ENCODE measurements at places on chromosomes 7 and 10.

DNA sequence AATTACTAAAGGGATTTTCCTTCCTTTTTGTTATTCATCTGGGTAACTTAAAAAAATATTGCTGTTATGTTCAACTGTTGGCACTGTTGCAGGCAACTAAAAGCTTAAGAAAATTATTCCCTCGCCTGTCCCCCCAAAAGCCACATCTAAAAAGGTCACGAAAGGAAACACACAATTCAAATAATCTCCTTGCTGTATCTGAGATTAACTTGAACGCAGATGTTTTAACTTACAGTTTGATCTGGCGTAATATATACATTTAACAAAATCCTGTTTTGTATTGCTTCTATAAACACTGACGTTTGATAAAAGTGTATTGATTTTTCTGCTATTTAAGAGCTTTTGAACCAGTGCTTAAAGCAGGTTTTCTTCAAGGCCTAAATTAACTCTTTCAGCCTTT lies 432.1 kb downstream of the SUGCT start:
- DNase-seq, result no peak

DNA sequence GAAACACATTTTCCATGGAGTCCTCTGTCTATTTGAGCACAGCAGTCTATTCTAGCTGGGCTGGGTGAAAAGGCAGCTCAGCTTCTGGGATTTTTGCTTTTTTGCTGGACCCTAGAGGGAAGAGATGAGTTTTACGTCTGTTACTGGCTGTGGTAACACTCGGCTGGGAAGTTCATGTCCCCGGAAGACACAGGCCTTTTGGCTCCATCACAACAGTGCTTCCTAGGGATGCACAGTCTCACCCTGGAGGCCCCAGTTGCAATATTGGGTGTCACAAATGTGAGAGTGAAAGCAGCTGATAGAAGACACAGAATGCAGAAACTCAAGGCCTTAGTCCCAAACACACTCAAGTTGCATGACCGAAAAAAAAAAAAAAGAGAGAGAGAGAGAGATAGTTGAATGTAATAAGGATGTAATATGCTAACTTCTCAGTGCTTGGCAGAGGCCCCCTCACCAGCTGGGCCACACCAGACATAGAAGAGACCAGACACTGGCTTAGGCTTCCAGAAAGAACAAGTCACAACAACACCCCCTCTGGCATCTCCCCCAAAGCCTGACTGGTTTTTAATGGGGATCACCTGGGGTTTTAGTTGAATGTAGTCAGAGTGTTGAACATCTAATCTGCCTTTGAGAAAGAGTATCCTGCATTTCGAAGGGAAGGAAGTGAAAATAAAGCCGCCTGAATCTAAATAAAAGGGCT lies 545.4 kb upstream of the FZD8 start:
- DNase-seq, result no peak

DNA sequence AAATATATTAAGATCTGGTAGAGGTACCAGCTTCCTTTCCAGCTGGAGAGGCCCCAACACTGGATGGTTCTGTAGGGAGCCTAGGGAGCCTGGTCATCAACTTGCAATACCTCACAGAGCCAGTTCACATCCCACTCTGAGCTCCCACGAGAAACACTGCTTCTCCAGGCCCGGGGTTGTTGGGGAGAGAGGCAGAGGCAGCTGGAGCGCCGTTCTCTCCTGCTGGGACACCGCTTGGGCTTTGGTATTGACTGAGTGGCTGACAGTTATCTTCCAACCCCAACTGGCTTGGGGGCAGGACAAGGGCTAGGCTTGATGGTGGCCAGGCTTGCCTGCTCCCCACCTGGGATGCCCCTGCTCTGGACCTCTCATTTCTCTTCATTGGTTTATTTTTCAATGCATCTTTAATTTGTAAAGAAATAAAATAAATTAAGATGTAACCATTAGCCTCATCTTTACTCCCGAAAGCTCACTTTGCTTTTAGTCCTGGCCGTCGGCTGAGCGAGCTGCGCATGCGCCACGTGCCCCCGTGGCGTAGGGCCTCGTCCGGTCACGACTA lies 10.0 kb upstream of the CHCHD1 start:
- DNase-seq, result peak; percentile 76

GRCh38 chr7:154167807-154168206 lies 115.6 kb downstream of the DPP6 start:
- DNase-seq, result no peak

DNA sequence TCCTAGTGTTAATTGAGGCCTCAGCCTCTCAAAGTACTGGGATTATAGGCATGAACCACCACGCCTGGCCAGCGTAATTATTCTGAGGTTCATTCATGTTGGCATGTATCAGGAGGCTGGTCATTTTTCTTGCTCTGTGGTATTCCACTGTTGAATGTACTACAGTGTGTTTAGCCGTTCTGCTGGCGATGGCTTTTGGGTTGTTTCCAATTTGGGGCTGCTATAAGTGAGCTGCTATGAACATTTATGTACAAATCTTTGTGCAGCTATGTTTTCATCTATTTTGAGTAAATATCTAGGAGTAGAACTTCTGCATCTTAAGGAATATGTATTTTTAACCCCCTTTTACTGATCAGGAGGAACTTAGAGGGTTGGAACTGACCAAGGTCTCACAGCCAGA lies 145.8 kb downstream of the AUTS2 start:
- DNase-seq, result no peak

- no peak for DNase-seq
Measured at GRCh38 chr10:96987141-96987841, 155.2 kb downstream of the LCOR start.

- DNase-seq, result no peak
Measured at GRCh38 chr7:117011419-117012260, 58.3 kb downstream of the ST7 start.

DNA sequence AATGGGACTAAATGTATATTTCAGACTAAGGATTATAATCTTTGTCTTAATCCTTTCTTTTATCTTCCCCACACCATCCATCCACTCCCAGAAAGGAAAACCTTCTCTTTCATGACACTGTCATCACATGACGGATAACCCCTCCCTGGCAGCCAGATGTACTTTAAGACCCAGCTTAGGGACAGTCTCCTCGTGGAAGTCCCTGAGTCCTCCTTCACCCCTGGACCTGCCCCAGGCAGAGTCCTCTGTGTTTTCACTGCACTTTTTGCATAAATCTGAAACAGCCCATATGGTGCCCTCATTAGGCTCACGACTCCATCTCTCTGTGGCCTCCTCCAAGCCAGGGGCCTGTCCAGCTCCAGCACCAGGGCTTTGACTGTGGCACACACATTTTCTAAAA lies 16.0 kb downstream of the NRAP start:
- DNase-seq, result no peak

- DNase-seq, result no peak
Measured at GRCh38 chr10:21184984-21185383, 287.9 kb upstream of the NEBL start.

DNA sequence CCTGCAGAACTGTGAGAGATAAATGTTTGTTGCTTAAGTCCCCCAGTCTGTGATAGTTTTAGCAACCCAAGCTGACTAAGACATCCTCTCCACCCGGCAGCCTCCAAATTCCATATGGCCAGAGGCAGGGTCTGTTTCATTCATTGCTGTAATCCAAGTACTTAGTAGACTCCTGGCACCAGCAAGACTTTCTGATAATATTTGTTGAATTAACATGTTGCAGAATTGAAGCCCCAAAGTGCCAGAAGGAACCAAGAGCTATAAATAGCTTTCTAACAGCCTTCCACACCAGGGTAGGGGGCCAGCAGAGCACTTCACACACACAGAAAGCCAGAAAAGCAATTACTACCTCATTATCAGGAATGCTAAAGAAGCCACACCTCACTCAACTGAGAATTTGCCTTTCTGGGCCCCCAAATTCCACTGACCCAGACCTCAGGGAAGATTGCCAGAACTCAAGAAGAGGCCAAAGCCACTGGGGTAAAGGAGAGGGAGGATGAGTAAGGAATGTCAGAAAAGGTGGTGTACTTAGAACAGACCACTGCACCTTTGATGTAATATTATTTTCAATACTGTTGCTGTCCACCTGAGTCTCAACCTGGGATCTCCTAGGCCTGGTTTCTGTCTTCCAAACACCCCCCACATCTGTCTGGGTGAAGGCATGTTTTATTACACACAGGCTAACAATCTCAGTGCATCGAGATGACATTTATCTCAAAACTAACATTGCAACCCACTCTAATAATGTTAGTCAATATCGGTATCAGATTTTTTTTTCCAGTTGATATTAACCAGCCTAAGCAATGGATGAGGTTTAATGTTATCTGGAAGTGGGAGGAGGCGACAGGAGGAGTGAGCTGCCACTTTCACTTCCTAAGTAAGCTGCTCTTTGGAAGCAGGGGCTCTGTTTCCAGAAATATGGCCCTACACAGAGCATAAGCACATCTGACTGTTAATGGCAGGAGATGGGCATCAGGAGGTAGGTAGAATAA lies 5.5 kb downstream of the NOD1 start:
- DNase-seq, result no peak

DNA sequence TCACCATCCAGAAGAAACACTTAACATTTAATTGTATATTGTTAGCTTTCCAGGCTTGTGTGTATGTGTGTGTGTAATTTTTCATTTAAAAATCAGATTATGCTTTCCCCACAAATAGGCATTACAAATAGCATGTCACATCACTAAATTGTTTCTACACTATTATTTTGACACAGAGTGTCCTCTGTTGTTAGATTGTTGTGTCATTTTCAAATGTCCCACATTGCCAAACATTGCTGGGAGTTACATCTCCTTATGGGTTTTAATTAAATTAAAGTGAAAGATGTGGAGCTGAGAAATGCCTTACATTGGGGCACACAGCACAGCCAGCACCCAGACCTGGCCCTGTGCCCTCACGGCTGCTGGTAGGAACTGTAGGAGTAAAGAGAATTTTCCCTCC lies 295.6 kb downstream of the ZEB1 start:
- no peak for DNase-seq

DNA sequence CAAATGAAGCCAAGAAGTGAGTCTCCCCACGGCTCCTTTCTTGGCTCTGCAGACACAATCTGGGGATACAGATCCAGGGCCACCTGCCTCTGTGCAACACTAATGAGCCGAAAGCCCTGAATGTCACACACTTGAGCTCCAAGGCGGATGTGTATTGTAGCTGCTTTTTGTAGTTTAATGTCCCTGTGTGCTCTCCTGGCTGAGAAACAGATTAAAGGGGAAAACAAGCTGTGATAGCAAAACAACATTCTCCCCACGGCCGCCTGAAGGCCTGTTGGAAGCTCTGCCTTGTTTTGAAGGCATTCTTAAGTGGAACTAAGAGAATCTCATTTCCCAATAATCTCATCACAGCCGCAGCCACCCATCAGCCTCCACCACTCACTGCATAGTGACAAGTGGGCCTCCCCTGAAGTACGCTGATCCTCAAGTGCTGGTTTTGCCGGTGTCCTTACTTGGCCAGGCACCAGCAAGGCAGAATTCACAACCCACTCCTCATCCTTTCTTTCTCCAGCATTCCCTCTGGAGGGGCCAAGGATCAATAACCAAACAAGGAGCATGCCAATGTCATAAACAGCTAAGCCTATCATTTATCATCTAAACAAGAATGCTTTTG lies 44.4 kb upstream of the AMPH start:
- DNase-seq, result no peak

DNA sequence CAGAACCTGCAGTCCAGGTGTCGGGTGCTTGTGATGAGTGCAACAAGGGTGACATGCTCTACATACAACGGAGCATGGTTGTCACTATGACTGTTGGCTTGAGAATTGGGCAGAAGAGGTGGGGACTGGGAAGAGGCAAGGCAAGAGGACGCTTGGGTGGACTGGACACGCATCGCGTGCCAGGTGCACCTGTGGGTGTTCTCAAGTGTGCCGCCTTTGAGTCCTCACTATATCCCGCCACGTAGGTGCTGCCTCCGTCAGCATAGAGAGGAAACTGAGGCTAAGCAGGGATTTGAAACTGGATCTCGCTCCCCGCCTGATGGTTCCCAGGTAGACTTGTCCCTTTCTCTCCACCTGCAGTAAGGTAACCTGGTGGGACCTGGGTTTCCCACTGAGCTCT lies 27.2 kb downstream of the CDH23 start:
- no peak for DNase-seq

DNA sequence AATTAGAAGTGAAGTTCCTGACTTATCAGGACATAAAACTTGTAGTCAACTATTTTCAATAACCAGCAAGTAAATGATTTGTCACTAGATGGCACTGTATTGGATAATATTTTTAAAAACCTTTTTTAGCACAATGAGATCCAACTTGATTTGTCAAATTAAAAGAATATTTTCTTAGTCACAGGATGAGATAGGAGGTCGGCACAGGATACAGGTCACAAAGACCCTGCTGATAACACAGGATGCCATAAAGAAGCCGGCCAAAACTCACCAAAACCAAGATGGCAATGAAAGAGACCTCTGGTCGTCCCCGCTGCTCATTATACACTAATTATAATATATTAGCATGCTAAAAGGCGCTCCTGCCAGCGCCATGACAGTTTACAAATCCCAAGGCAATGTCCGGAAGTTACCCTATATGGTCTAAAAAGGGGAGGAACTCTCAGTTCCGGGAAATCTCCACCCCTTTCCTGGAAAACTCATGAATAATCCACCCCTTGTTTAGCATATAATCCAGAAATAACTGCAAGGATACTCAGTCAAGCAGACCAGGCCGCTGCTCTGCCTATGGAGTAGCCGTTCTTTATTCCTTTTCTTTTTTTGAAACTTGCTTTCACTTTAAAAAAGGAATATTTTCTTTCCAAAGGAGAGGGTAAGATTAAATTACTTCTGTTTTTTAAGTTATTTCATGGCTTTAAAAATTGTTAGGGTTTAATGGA lies 255.7 kb upstream of the MKLN1 start:
- DNase-seq, result peak; percentile 96

DNA sequence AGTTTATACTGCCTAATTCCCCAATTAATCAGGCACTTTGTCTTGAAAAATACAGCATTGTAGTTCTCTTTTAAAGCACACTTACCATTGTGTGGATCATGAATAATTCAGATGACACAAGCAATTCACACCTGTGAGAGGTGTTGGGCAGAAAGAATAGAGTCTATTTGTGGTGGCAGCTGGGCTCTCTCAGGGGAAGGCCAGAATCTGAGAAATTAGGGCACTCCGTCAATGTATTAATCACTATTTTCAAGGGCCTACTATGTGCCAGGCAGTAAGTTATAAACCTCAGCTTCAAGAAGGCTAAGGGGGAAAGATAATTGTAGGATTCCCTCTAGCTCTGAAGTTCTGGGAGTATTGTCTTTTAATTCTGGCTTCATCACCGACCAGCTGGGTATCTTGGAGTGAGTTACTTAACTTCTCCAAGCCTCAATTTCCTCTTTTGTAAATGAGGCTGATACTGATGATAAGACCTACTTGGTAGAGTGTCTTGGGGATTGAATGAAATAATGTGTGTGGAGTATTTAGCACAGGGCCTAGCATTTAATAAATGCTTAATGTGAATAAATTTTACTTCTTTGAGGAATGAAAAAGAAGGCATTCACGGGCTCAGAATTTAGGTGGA lies 2.5 kb downstream of the CHN2 start:
- no peak for DNase-seq

GRCh38 chr7:147775516-147776284 lies 814.9 kb upstream of the C7orf33 start:
- no peak for DNase-seq

- DNase-seq, result no peak
Measured at GRCh38 chr7:111025006-111025405, 65.9 kb upstream of the LRRN3 start.

DNA sequence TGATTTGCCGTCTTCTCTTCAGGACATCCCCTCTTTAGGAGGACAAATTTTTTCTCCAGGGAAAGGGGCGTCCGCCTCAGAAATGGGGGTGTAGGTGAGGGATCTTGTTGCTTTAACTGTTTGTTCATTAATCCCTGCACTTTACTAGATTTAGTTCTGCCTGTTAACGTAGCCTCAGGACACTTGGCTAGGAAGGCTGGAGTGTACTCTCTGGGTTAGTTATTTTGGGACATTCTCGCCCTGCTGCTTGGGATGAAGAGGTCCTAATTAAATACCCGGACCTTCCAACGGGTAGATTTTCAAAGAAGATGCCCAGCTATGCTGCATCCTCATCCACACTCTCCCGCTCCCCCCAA lies 552 bp upstream of the ZNF365 start:
- no peak for DNase-seq

Measured in RKO (cell line).